ENCODE measurements at places on chromosomes 4 and X. TPM values are rescaled to one million over a fixed set of nuclear protein-coding genes. Genes with fewer than 3 reads are reported as not detected.

The NUDT11 gene
- 10.8 TPM for total RNA-seq

The DIPK2B gene
- 0.21 TPM for total RNA-seq

The CENPVL3 gene
- total RNA-seq = 6.3 TPM

The ARHGAP24 gene
- 10.4 TPM for total RNA-seq

The AREG gene
- not detected for total RNA-seq

GRCh38 chrX:141469469-141469868, 115.1 kb downstream of the SPANXA1 start:
- no peak overlapping the region for H3K27ac ChIP-seq

DNA sequence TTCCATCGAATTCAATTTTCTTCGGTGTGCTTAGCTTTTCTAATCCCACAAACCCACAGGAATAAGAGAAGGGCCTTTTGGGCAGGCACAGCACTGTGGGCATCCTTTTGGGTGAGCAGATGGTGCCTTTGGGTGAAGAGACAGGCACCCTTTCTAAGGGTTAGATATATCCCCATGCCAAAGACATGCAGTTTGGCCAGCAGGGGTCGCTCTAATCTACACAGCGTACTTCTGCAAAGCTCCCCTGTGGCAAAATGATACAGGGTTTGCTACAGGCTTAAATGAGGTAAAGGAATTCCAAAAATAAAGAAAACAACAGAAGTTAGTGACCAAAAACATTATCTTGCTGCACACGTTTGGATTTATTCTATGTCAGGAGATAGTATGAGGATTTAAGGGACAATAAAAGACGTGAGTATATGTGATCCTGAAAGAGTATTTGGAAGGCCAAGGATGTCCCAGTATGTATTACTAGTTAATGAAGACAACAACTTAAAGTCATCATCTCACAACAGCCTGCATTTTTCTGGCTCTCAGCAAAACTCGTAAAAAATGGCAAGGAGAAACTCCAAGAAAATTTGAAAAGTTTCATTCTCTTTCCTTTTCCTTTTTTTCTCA, 49.5 kb downstream of the PHEX start:
- no peak overlapping the region for H3K4me3 ChIP-seq
- no peaks in the 10 kb centered on the region for H3K4me1 ChIP-seq
- peak; percentile 67 for DNase-seq
- no peaks in the 10 kb centered on the region for H3K27me3 ChIP-seq
- no peak overlapping the region for H3K27ac ChIP-seq

DNA sequence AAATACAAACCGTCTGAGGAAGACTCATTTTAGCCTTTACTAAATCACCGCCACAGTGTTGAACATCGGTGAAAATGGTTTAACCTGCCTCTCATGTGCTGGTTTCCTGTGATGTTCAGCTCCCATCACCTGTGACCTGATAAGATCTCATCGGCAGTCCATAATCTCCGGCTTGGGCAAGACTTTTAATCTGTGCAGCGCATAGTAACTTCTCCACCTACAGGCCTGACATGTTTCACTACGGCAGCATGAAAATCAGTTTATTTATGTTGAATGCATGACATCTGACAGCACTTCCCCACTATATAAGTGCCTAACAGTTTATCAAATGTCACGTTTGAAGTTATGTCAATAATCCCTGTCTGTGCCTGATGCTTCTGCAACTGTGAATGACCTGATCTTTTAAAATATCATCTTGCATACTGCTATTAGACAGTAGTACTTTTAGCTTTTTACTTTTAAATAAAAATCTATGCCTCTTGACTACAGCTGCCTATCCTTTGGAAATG, 1919.8 kb upstream of the AGA start:
- no peaks in the 10 kb centered on the region for H3K36me3 ChIP-seq
- H3K4me3 ChIP-seq = no peak overlapping the region
- no peak overlapping the region for H3K27ac ChIP-seq

- H3K36me3 ChIP-seq = no peaks in the 10 kb centered on the region
- H3K4me1 ChIP-seq = no peaks in the 10 kb centered on the region
- no peak overlapping the region for H3K27ac ChIP-seq
- DNase-seq = no peak
- no peaks in the 10 kb centered on the region for H3K27me3 ChIP-seq
- no peak overlapping the region for H3K4me3 ChIP-seq
Measured at GRCh38 chrX:154981116-154981411, 41.5 kb downstream of the F8 start.

- peaks cover 4% of the 10 kb centered on the region for H3K36me3 ChIP-seq
- no peak overlapping the region for H3K27ac ChIP-seq
- no peaks in the 10 kb centered on the region for H3K4me1 ChIP-seq
- no peak overlapping the region for H3K4me3 ChIP-seq
- DNase-seq = no peak
Measured at GRCh38 chr4:125482822-125483221, 168.1 kb downstream of the FAT4 start.

- H3K27me3 ChIP-seq = no peaks in the 10 kb centered on the region
- DNase-seq = no peak
Measured at GRCh38 chrX:123436512-123437136, 252.5 kb downstream of the GRIA3 start.

- no peaks in the 10 kb centered on the region for H3K36me3 ChIP-seq
- H3K27me3 ChIP-seq = no peaks in the 10 kb centered on the region
- DNase-seq = peak; percentile 80
- H3K4me3 ChIP-seq = peak within 1 kb of the TSS; percentile 39
Measured at GRCh38 chrX:101485212-101485949, at the start of gene ARMCX4. ARMCX4 (plus strand) TSS chrX:101485456; CDS start chrX:101488590, 3,134 bp downstream.

GRCh38 chr4:172225457-172225856, 412.3 kb downstream of the GALNTL6 start:
- no peak overlapping the region for H3K27ac ChIP-seq
- H3K36me3 ChIP-seq = no peaks in the 10 kb centered on the region
- no peaks in the 10 kb centered on the region for H3K27me3 ChIP-seq
- DNase-seq = no peak

All from cardiac muscle cell (in vitro differentiated cells and primary cell).